ENCODE measurements at places on chromosomes 6 and 20.
A peak's percentile ranks its signal among the peaks of the same experiment; 100 is the strongest.

DNA sequence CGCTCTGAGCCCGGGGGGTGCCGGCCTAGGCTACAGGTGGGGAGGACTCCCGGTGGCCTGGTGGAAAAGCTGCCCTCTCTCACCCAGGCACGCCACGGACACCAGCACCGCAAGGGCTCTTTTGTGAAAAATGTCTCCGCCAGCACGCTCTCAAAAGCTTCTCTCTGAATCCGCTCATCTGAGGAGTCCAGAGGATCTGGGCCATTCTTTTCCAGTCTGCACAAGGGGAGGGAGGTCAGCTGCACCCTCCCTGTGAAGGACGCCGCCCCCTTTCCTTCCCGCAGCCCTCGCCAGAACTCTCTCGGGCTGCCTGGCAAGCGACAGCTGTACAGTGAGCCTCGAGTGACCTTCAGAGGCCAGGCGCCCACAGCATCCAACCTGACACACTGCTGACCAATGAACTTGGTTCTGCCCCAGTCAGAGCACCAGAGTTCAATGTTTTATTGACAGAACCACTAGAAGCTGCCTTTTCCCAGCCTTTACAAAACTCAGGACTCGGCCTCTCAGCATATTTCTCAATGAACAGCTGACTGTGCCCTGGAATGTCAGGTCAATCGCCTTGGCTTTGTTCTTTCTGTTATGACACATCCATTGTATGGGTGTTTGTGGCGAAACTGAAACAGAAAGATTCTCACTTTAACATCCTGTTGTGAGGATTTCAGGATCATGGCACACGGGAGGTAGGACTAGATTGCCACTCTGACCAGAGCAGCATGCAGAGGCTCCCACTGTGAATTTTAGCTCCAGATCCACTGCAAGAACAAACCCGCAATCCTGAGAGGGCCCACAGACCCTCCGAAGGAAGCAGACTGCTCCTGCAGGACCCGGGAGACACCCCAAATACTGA is 26.7 kb downstream of the SERPINB9 start:
- DNase-seq: no peak

DNA sequence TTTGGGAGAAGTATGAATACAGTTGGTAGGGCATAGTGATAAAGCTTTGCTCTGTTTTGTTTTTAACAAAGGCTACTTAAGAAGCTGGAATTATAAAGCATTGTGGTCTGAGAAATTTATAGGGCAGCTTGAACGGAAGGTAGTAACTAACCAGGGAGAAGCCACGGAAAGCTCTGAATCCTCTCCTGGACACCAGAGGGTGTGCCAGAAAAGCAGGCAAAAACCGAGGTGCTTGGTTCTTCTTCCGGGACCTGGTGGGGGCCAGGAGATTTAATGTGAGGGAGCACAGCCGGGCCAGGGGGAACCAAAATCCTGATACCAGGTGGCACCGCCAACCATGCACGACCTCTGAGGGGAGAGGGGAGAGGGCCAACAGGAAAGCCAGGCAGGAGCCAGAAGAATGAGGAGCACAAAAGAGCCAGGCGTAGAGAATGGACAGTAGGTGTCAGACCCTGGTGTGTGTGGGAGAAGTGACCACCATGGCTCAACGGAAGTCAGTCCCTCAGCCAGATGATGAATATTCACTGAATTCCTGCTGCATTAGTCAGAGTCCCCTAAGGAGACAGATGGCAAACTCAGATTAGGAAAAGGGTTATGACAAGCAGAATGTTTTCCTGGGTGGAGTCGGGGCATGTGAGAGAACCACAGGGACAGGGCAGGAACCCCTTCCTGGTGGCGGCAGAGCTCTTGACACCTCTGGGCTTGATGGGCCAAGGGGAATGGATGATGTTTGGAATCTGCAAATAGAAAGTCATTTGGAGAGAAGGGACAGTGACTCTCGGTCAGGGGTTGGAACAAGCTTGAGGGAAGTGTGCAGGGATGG is 262.3 kb downstream of the ZNF217 start:
- no peak for DNase-seq

DNA sequence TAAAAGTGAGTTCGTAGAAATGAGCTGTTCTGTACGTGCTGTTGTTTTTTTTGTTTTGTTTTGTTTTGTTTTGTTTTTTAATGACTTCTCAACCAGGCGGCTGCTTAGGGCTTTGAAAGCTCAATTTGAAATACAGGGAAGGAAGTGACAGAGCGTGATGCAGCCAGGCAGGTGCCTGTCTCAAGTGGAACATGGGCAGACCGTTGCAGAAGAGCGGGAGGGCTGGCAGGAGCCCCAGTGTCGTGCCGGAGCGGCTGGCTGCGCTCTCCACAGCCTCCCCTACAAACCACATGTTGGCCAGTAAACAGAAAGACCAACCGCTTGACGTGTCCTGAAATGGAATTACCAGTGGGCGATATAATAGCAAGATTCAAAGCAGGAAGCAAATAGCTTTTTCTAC is 164.9 kb upstream of the RREB1 start:
- DNase-seq: peak; percentile 26

- DNase-seq: no peak
Measured at GRCh38 chr6:97697456-97697855, 414.4 kb upstream of the MMS22L start.

GRCh38 chr6:41763470-41763869 is 16.2 kb downstream of the FRS3 start:
- no peak for DNase-seq

DNA sequence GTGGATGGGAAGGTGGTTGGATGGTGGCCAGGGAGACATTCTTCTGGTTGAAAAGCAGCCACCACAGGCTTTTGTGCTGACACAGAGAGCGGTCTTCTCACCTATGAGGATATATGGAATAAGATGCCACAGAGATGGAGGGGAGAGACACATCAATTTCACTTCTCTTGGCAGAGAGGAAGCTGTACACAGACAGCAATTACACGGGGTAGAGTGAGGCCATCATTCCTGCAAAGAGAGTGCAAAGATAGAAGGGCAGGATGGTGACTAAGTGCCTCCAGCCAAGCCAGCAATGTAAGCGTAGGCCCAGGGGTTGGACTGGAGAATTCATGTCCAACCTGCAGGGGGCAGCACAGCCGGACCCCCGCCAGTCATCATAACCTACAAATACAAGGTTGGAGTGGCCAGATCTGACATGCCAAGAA is 56.4 kb downstream of the NRN1 start:
- no peak for DNase-seq

GRCh38 chr6:110693994-110694393 is 121.3 kb downstream of the CDK19 start:
- DNase-seq: no peak

DNA sequence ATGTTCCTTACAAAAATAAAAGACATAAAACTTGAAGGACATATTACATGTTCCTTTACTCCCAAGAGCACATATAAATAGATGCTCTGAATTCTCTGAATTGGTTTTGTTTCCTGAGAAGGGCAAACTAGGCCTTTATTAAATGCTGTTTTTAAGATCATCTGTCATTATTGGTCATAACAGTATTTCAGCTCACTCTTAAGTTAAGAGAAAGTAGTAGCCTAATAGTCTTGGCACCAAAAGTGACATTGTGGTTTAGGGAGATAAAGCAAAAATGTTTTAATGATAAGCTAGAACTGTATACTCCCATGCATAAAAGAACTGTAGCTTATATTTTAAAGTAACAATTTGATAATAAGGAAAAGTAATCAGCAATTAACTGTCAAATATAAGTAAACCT is 361.1 kb upstream of the PTCHD4 start:
- DNase-seq: no peak

GRCh38 chr6:20399518-20399917 is 2.2 kb upstream of the E2F3 start:
- no peak for DNase-seq

GRCh38 chr6:22108199-22108598 is 188.6 kb downstream of the PRL start:
- no peak for DNase-seq

- no peak for DNase-seq
Measured at GRCh38 chr6:7637533-7637932, 47.5 kb downstream of the SNRNP48 start.

DNA sequence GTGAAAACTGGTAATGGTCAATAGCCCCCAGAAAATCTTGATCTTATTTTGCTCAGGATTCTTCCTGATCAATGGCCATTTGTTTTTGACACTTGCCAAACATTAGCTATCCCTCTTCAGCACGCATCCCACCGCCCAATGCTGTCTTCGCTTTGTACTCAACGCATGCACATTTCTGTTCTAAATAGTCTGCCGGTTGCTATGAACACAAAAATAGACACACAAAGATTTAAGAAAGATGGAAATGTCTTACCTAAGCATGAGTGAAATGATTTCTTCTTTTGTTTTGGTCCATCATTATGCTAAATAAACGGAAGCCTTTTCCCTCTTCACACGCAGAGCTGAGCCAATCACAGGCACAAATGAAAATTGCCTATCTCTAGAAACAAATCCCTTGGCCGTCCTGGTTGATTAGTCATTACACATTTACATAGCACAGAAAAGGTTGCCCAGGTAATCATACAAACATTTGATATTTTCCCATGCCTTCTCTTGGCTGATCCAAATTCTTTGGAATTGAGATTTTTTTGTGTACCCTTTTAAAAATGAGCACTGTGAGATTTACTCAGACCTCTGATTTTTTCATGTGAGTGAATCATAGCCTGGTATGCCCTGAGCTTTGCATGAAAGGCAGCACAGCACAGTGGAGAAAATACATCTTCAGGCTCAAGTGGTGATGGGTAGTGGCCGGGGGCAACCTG is 70.5 kb upstream of the FAM184A start:
- DNase-seq: no peak

DNA sequence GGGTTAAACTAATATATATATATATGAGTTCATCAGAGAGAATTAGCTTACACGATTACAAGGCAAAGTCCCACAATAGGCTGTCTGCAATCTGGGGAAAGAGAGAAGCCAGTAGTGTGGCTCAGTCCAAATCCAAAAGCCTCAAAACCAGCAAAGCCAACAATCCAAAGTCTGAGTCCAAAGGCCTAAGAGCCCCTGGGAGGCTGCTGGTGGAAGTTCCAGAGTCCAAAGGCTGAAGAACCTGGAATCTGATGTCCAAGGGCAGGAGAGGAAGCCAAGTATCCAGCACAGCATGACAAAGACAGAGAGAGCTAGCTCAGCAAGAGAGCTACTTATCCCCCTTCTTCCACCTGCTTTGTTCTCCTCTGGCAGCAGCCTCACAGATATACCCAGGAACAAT is 274.7 kb upstream of the ID4 start:
- DNase-seq: no peak

DNA sequence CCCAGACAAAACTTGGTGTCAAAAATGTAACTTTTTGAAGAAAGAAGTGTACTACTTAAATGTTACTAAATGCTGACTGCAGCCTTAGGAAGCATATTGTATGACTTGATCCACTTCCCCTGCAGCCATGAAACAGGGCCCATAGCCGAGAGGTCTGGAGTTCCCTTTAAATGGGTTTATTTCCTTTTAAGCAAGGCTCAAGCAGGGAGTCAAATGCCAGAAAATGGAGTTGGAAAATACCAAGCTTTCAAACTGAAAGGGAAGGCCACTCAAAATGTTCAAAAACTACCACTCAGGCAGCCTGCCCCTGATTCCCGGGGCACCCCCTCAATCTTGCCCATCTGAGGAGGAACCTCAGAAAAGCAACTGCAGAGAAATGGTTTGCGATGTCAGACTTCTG is 43.3 kb downstream of the SLC22A23 start:
- no peak for DNase-seq

GRCh38 chr6:41582540-41582939 is 36.4 kb downstream of the FOXP4 start:
- no peak for DNase-seq

GRCh38 chr20:35344354-35344837 is 52.2 kb upstream of the FAM83C start:
- no peak for DNase-seq

DNA sequence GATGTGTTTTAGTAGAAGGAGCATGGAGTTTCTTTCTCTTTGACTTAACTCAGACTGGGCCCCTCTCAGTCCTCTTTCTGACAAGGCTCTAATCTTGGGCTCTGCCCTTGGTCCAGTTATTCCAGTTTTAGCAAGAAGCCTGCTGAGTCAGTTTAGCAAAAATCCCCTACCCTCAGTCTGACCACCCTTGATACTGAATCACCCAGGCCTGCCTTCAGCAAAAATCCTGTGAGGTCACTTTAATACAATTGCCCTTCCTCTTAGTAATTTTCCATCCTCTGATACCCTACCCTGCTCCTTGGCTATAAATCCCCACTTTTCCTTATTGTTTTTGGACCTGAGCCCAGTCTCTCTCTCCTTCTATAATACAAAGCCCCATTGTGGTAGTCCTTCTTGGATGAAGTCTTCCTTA is 326.7 kb upstream of the NOX3 start:
- no peak for DNase-seq

DNA sequence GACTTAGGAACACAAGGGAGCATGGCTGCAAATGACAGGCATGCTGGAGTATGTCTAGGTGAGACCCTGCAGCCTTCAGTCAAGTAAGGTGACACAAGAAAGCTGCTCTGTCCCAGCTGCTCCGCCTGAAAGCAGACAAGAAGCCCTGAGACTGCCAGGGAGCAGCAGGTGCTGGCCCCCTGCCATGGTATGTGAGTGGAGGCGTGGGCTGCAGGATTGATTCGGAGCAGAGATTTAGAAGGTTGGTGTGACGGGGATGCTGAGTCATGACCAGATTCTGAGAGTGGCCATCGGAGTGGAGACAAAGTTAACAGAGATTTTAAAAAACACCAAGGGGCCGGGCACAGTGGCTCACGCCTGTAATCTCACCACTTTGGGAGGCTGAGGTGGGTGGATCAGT is 17.8 kb downstream of the LRP11 start:
- DNase-seq: no peak

DNA sequence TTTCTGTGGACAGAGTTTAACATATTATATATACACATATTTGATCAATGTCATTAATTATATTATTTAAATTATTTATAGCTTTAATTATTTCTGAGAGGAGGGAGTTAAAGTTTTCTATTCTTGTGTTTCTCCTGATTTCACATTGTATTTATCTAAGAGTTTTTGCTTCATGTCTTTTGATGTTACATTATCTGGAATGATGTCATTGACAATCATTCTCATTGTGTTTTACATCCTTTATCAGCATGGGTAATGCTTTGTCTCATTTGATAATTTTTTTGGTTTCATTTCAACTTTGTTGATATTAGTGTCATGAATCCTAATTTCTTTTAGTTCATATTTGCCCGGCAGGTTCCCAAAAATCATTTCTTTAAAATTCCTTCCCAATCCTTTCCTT is 56.7 kb upstream of the TOX2 start:
- DNase-seq: no peak

DNA sequence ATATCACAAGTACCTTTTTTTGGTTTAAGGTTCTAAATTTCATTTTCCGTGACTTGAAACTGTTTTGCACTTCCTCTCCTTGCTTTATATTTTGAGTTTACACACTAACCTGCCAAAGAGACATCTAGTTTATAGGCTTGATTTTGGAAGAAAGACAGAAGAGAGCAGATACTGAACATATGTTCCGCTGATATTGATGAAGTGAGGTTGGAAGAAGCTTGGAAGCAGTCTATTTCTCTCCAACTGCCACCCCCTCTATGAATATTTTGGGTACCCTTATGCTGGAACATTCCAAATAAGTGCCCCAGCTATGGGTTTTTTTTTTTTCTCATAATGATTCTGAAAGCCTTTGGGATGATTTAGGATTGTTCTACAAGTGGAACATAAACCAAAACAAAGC is 150.6 kb downstream of the LAMA2 start:
- no peak for DNase-seq
